ENCODE measurements at places on chromosomes 1 and 21.
A peak's percentile ranks its signal among the peaks of the same experiment; 100 is the strongest.

DNA sequence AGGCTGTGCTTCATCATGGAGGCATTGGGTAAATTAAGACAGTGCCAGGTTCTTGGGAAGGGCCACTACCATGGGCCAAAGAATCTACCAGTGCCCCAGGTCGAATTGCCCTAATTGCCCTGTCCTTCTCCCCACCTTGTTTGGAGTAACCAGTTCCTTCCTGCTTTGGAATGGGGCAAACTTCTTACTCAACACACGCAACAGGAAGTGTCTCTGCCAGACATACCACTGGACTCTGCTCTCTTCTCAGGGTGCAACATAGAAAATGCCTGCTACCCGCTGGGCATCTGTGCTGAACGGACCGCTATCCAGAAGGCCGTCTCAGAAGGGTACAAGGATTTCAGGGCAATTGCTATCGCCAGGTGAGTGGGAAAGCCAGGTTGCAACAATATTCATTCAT lies 15.8 kb downstream of the CDA start:
- no peak for DNase-seq

DNA sequence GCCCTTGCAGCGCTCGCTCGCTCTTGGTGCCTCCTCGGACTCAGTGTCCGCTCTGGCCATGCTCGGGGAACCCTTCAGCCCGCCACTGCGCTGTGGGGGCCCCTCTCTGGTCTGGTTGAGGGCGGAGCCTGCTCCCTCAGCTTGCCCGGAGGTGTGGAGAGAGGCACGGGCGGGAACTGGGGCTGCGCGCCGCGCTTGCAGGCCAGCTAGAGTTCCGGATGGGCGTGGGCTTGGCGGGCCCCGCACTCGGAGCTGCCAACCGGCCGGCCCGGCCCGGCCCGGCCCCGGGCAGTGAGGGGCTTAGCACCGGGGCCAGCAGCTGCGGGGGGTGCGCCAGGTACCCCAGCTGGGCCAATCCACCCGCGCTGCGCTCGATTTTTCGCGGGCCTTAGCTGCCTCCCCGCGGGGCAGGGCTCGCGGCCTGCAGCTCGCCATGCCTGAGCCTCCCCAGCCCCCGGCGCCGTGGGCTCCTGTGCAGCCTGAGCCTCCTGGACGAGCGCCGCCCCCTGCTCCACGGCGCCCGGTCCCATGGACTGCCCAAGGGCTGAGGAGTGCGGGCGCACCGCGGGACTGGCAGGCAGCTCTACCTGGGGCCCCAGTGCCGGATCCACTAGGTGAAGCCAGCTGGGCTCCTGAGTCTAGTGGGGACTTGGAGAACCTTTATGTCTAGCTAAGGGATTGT lies 217.0 kb upstream of the PKN2 start:
- DNase-seq, result no peak

GRCh38 chr1:78255846-78256245 lies 210.1 kb downstream of the GIPC2 start:
- DNase-seq, result no peak

GRCh38 chr1:245051349-245052221 lies 103.2 kb upstream of the KIF26B start:
- DNase-seq, result no peak

GRCh38 chr1:65278376-65279069 lies 30.8 kb upstream of the DNAJC6 start:
- DNase-seq, result no peak

- no peak for DNase-seq
Observed at GRCh38 chr1:243413431-243414151, 157.8 kb downstream of the SDCCAG8 start.

DNA sequence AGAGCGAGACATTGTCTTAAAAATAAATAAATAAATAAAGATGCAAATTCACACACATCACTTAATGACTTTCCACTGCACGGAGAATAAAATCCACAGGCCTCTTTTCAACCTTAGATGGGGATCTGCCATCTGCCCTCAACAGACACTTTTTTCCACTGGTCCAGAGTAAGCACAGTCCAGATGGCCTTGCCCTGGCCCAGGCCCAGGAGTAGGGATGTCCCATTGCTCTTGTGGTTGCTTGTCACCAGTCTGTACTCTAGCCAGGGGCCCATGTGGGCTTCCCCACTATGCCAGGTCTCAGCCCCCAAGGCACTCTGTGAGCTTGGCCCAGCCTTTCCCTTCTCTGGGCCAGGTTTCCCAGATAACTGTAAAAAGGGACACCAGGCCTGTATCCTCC lies 17.4 kb downstream of the PLOD1 start:
- DNase-seq, result no peak

DNA sequence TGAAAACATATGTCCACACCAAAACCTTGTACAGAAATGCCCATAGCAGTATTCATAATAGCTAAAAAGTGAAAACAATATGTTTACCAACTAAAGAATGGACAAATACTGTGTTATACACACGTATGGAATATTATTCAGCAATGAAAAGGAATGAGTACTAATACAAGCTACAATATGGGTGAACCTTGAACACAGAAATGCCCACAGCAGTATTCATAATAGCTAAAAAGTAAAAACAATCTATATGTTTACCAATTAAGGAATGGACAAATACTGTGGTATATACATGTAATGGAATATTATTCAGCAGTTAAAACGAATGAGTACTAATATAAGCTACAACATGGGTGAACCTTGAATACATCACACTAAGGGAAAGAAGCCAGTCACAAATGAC lies 3.0 kb downstream of the BTG3 start:
- DNase-seq, result no peak

- no peak for DNase-seq
Observed at GRCh38 chr1:11412141-11412540, 66.8 kb upstream of the DISP3 start.

GRCh38 chr1:154417338-154417608 lies 12.1 kb downstream of the IL6R start:
- DNase-seq, result no peak

GRCh38 chr1:48803474-48803873 lies 26.8 kb upstream of the BEND5 start:
- no peak for DNase-seq

GRCh38 chr1:40399984-40400704 lies 26.6 kb downstream of the SMAP2 start:
- DNase-seq, result no peak

DNA sequence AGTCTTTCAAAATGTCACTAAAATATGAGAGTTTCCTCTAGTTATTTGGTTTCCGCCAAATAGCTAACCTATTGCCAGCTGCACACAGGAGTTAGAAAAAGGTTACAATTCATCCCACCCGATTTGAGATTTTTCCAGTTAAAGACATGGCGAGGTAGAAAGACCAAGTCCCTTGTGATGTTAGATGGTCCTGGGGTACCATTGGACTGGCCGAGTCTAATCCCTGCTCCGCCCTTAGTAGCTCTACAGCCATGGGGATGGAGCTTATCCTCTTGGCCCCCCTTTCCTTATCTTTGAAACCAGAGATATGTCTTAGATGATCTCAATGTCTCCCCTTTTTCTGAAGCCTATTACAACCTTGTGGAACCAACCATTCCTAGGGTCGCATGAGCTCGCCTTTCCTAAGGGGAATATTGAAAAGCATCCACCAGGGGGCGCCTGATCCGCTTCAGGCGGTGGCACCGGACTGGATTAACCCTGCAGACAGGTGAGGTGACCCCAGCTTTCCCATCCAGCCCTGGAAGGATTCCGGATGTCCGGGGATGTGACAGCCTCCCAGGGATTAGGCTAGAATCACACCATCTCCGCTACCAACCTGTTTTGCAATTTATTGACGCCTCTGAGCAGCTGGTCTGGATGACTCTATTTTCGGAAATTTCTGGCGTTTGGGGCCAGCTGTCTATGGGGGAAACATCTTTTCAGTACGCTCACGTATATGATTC lies 68.3 kb upstream of the SIM2 start:
- DNase-seq, result peak; percentile 33

GRCh38 chr1:56532350-56532683 lies 47.0 kb downstream of the PLPP3 start:
- DNase-seq, result peak; percentile 64

DNA sequence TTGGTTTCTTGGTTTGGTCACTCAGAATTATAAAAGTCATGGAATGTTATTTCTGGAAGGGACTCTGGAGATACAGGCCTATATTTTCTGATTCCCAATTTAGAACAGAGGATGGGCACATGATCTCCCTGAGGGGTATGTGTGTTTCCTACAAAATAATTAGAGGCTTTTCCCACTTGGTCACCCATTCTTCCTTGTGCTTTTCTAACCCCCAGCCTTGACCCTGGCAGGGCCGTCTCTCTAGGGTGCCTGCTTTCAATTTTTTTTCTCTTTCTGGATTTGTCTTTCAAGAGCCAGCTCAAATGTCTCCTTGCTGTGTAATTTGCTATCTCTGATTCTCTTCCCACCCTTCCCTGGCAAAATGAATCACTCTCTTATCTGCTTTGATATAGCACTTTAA lies 131.9 kb downstream of the HLX start:
- DNase-seq, result no peak

- no peak for DNase-seq
Observed at GRCh38 chr1:9759939-9760338, 63.8 kb downstream of the CLSTN1 start.

DNA sequence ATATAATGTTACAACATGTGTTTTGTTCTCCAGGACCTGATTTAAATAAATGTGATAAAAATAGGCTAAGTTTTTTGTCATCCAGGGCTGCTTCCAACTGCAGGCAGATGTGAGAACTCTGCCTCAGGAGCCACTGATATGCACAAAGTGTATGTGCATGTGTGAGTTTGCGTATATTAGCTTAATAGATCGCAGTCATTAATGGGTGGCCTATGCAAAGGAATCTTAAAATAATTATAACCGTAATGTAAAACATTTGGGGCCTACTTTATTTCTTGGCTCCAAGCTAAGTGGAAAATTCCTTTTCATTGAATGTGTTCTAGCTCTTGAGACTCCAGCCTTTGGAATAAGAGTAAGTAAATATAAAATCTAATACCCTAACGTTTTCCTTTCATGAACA lies 16.8 kb downstream of the DHX9 start:
- no peak for DNase-seq

DNA sequence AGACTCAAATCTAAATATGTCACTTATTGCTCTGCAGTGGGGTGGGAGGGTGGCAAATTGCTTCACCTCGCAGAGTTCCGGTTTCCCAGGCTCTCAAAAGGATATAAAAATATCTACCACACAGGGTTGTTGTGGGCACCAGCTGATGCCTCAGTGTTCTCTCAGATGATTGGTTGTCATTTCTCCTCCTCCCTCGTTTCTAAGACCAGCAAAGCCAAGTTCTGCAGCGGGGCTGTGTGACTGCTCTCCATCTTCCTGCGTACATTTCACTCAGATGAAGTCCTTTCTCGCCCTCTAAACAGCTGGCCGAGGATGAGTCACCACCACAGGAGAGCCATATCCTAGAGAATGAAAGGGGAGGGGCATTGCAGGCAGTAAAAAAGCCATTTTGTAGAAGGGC lies 35.0 kb upstream of the VWA5B1 start:
- no peak for DNase-seq

Measured in SK-N-DZ (cell line).